ENCODE measurements at places on chromosomes 7 and 10.

DNA sequence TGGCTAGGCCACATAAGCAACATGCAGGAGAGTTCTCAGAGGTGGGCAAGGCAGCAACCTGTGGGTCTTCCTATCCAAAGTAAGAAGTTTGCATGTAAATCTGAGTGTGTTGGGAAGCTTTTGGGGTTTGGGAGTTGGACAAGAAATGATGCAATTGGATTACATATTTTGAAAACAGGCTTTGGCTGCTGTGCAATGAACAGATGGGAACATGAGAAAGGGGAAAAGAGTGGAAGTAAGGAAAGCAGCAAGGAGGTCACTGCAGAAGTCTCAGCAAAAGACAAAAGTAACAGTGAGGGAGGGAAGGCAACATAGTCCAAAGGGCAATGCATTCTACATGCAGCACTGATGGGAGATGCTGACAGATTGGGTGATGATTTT, 61.1 kb upstream of the C10orf90 start:
- DNase-seq, result no peak

DNA sequence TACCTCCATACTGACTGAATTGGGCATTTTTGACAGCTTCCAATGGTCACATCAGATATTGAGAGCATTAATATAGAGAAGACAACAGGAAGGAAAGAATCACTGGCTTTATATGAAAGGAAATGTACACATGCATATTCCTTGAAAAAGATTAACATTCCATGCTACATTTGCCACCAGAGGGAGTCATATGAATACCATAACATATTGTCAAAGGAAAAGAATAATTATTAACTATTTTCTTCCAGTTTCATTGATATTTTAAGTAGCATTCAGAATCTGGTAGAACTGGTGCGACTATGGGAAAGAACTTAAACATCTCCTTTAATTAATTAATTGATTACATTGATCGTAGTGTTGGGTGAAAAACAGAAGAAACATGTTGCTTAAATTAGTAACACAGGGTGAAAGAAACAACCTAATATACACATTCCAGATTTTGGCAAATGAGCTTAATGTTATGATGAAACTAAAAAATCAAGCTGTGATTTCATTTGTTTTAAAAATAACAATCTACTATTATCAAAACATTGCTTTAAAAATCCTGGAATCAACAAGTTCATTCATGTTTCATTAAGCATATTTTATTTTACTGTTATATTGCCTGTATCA, 71.5 kb downstream of the GPR85 start:
- DNase-seq, result peak; percentile 9

DNA sequence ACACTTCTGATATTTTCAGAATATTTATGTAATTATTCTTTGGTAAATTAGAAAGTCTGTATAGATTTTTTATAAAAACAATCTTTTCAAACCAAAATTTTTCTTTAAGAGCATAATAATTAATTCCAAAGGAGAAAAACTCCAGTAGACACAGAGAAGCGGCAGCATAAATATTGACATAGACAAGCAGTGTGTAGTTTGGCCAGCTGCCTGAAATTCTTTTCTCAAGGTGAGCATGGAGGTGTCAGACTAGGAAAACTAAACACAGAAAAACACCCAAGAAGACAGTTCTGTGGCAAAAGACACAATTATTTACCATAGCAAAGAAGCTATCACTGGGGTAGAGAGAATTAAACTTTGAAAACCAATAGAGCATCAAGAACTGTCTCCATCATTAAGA, 82.4 kb downstream of the KLF6 start:
- DNase-seq, result no peak

DNA sequence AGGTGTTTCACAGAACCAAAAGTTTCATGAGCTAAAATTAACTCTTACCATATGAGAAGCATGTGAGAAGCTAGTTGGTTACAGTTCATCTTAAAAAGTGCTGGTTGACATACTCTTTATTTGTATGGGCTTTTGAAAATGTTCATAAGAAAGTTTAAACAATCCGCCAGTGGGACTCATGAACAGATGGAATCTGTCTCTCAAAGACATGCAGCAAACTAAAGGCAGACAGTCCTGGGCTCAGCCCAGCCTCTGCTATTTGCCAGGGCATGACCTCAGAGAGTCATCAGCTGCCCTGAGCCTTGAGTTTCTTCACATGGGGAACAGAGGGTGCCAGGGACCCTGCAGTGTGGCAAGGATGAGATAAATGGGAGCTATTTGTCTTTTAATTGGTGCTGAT, 3.2 kb downstream of the PYROXD2 start:
- DNase-seq, result no peak

GRCh38 chr7:93894966-93895640, 4.5 kb upstream of the TFPI2 start:
- no peak for DNase-seq

DNA sequence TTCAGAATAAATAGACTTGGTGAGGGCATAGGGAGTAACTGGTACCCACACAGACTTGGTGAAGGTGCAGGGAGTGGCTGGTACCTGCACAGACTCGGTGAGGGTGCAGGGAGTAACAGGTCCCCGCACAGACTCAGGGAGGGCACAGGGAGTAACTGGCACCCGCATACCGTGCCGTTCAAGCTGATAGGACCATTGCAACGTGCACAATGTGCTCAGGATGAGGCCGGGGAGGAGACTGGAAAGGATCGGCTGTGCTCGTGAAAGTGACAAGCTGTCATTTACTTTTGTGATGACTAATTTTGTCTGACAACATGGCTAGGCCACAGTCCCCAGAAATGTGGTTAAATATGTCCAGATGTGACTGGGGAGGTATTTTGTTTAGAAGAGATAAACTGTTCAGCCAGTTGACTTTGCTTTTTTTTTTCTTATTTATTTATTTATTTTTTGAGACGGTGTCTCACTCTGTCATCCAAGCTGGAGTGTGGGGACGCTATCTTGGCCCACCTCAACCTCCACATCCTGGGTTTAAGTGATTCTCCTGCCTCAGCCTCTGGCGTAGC, 76.2 kb upstream of the NMT2 start:
- DNase-seq, result no peak

- DNase-seq, result no peak
Measured at GRCh38 chr10:538895-539294, 150.6 kb downstream of the DIP2C start.

- no peak for DNase-seq
Measured at GRCh38 chr10:36341471-36341870, 699.4 kb upstream of the FZD8 start.

DNA sequence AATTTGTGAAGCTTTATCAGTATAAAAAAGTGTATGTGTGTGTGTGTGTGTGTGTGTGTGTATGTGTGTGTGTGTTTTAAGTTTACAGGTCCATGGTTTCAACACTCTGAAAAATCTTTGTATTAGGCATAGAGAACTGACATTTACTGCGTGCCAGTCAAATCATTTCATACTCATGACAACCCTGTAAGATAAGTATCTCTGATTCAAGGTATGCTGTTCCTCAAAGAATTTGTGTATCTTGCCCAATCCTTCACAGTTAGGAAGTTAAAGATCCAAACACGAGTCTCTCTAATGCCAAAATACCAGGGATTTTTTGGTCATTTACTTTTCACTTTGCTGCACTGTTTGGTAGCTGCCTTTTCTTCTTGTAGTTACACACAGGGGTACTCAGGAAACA, 1121.3 kb upstream of the AUTS2 start:
- no peak for DNase-seq

- DNase-seq, result no peak
Measured at GRCh38 chr7:32658034-32658433, 162.7 kb downstream of the AVL9 start.

- no peak for DNase-seq
Measured at GRCh38 chr7:97019710-97020225, 4.9 kb downstream of the DLX5 start.

GRCh38 chr10:45424668-45425404, 50.8 kb downstream of the ALOX5 start:
- no peak for DNase-seq

GRCh38 chr7:140673063-140673773, 473 bp downstream of the ADCK2 start:
- peak; percentile 37 for DNase-seq

GRCh38 chr7:42274053-42274452, 37.0 kb upstream of the GLI3 start:
- DNase-seq, result no peak

DNA sequence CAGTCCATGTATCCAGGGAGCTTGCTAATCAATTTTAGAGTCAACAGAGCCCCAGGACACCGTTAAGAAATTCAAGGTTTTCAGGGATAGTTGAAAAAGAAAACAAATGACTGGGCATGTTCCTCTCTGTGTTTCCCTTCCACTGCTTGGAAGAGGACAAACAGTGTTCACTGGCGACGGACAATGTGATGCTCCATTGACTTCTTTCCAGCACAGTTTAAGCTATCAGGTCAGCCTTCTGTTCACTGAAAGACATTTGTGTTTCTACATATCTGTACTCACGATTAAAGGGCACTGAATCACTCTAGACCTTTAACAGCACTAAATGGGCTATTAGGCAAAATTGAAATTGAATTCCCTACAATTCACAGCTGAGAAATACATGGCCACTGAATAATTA, 123.6 kb downstream of the RNLS start:
- no peak for DNase-seq

DNA sequence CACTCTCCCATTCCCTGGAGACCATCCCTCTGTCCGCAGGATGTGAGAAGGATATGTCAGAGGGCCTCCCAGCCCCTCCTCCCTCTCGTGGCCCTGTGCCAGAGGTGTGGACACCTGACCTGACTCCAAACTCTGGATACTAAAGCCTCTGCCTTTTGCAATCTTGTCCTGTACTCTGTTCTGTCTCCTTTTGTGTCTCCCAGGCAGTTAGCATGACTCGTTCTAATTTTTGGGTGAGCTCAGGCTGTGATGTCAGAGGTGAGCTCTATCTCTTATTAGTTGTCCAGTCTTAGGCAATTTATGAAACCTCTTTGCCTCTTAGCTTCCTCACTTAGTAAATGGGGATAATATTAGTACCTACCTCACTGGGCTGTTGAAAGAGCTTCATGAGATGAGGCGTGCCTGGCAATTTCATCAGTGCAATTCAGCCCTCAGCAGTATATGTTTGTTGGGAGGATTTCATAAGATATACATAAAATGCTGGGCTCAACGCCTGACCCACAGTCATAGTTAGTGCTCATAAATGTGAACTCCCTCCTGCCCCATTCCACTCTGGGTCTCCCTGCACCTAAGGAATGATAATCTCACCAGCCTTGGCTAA, 10.9 kb downstream of the MARVELD1 start:
- DNase-seq, result no peak

- DNase-seq, result no peak
Measured at GRCh38 chr10:26550774-26551526, 112.8 kb downstream of the APBB1IP start.

DNA sequence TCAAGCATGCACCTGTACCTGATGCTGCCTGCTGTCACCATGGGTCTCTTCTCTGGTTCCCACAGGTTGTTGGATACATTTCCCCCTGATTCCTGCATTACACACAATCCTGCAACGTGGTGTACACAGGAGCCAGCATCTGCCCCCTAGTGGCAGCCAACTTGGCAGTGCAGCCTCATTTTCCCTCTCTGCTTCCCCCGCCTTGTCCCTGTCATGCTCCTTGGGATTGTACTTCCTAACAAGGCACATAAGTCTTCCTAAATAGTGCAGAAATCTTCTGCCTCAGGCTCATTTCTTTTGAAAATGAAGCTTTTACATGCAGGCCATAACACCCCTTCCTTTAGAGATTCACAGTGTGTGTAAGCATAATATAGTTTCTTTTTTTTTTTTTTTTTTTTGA, 387.5 kb downstream of the CCSER2 start:
- no peak for DNase-seq

- no peak for DNase-seq
Measured at GRCh38 chr7:1770331-1770730, 100.3 kb downstream of the ELFN1 start.

DNA sequence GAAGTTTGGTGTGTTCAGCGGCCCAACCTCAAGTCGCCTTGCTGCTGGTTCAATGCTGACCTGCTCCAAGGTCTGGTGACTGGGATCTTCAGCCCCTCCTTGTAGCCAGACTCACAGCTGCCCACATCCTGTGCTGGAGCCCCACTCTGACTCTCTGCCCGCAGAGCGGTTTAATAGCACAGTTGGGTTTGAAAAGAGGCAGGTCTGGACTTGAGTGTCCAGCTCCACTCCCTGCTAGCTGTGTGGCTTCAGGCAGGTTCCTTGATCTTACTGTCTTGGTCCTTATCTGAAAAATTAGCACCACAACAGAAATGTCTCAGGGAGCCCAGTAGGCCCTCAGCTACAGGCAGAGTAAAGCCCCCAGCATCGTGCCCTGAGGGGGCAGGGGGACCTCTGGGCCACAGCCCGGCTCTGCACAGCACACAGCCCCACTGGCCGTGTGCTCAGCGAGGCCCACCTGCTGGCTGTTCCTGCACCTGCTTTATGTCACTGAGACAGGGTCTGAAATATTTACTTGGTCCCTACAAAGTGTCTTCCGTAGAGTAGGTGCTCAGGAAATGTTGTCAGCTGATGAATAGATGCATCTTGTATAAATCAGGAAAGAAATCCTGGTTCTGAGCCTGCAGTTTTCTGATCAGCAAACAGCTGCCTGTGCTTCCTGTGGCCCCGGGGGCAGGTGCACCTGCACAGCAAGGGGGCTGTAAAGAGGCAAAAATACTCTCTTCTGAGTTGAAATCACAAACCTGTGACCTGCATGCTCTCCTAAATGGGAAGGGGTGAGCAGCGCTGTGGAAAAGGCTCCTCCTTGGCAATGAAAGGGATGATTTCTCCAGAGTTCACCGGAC, 155.5 kb downstream of the SVIL start:
- DNase-seq, result no peak

DNA sequence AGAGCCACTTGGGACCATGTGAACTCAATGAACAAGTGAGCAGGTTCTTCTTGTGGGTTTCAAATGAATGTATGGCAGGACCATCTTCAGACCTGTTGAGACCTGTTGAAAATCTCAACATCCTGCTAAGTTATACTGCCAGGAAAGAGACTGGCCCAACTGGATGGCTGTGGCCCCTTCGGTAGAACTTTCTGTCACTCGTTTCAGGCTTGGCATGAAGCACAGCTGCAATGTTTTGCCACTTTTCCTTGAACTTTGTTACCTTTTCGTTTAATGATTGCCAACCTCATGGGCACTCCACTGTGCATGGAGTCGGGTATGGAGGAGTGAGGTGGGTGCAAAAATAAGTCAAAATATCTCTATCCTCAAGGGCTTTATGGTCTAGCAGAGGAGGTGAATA, 36.7 kb upstream of the SLC35B4 start:
- no peak for DNase-seq

DNA sequence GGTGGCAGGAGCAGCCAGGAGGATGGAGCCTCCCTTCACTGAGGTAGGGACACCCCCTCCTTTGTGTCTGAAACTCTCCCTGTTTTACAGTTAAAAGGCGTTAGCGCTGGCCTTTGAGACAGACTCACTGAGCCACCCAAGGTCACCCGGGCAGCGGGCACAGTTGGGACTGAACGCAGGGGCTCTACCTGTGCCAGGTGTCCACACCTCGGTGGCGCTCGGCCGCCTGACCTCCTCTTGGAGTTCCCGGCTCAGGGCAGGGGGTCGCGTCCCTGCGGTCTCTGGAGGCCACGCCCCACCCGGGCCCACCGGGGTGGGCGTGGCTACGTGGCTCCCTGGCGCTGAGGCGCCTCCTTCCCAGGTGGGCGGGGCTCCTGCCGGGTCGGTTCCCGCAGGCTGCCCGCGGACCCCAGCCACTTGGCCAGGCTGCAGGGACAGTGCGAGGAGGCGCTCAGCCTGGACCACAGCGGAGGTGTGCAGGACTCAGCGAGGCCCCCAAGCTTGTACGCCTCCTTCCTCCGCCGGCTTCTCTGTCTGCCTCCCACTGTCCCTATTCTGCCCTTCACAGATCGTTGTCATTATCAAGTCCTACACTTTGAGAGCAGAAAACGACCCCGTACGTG, 39.9 kb upstream of the LEP start:
- DNase-seq, result no peak

- DNase-seq, result peak; percentile 60
Measured at GRCh38 chr7:15832996-15833395, 146.5 kb upstream of the MEOX2 start.

GRCh38 chr7:117870448-117871130, 2.7 kb downstream of the CTTNBP2 start:
- DNase-seq, result no peak

Data from DMS153 (cell line).